ENCODE measurements at places on chromosomes 5 and 9.

- DNase-seq: no peak
Measured at GRCh38 chr5:94420885-94421284, 197.5 kb downstream of the KIAA0825 start.

DNA sequence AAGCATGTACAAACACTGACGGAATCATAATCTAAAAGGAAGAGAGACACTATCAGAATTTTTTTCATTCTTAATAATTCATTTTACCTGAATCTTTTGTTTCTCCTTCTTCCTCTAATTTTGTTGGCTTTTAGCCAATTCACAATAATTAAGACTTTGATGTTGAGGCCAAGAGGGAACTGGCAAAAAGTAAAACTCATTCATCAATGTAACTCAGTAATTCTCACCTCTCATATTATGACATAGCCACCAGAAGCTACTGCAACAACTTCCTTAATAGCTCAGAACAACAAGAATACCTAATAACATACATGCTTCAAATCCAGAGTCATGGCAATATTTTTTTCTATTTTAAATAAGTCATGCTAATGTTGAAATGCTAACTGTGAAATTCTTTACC, 64.5 kb downstream of the MCTP1 start:
- no peak for DNase-seq

GRCh38 chr5:147674411-147674810, 108.1 kb downstream of the JAKMIP2 start:
- no peak for DNase-seq

DNA sequence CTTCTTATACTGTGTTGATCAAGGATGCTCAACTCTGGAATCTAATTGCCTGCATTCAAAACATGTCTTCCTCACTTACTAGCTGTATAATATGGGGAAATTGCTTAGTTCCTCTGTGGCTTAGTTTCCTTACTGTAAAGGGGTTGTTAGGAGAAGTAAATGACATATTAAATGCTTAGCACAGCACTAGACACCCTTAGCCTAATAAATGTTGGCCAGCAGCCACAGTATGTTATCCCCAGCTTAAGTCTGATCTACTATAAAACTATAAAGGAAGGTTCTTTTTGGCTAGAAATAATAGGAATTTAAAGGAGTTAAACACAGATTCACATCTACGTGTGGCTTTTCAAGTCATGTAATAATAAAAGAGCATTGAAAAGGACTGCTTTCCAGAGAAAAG, 232.4 kb downstream of the PCSK1 start:
- no peak for DNase-seq

- no peak for DNase-seq
Measured at GRCh38 chr5:96963267-96963666, 27.4 kb downstream of the LNPEP start.

DNA sequence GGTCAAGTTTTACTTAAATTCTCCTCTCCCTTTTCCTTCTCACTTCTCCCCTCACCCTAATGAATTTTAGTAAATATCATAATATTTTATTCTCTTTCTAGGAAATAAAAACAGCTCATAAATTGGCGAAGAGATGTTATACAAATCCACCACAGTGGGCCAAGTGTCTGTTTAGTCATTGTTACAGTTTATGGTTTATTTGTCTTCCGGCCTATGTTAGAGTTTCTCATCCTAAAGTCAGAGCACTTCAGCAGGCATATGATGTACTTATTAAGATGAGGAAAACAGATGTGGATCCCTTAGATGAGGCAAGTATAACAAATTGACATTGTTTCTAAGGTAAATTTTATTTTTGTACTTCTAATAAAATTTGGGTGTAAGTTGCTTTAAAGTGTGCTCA, 48.2 kb downstream of the RPS6 start:
- DNase-seq: no peak

DNA sequence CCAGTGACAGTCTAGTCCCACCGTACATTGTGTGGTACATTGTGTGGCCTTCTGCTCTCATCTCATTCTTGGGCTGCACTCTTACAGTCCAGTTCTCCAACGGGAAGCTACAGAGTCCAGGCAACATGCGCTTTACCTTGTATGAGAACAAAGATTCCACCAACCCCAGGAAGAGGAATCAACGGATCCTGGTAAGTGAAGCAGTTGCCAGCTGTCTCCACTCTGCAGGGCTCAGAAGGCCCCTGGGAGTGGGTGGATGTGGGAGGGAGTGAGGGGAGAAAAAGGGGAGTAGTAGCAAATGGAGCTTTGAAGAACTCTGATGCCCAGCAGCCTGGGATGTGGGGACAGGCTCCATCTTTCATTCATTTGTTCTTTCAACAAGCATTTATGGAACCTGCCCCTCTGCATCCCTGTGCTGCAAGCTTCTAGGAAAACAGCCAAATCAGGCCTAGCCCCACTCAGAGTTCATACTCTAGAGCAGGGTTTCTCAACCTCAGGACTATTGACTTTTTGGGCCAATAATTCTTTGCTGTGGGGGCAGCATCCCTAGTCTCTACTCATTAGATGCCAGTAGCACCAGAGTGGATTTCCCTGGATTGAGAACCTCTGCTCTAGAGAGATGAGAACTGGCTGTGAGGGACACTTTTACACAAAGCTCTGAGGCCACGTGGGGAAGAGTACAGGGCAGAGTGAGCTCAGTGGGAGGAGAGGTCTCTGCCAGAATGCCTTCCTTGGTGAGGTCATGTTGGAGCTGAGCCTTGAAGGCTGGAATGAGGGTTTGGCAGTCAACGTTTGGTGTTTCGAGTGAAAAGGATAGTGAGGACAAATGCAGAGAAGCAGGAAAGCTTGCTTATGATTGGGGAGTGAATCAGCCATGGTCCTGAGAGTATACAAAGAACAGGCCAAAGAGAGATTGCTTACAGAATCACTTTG, 1.1 kb downstream of the POLR1E start:
- DNase-seq: no peak

- DNase-seq: no peak
Measured at GRCh38 chr9:26502311-26502710, 390.3 kb downstream of the CAAP1 start.

DNA sequence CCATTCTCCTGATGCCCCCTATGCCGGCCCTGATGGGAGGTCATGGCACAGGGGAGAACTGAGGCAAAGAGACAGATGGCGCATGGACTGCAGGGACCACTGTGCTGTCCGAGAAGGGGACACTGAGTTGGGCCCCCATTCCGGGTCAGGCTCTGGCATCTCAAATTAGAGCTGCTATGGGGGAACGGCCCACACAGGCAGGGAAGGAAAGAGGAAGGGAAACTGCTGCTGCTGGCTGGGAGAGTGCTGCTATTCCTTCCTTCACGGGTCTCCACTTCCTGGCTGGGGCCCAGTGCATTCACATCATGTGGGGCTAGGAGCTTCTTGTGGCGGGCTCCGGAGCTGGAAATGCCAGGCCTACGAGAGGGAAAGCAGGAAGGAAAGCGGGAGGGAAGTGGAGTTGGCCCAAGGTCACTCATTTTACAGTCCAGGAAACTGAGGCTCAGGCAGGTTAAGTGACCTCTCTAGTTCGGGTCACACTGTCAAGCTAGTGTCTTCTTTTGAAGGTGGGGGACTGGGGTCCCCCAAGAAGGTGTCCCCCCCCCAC, 1.3 kb upstream of the CARD19 start:
- DNase-seq: no peak

DNA sequence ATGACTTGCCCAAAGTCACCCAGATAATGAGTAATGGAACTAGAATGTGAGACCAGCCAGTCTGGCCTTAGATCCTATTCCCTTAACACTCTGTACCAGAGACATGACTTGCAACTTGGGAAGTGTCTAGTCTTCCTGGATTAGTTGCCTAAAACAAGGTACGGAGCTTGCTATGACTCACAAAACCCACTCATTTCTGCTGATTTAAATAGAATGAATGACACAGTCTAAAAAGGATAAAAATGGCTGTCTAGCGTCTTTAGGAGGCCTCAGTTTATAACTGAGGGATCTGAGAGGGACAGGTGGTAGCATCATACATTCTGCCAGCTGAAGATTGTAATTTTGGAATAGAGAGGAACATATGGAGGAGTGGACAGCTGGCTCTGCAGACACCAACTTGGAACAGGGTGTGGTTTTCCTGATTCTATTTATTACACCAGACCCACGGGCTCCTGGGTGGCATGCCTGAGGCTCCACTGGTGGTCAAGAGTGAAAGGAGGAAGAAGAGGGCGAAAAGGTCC, 62.7 kb downstream of the ABLIM3 start:
- DNase-seq: no peak

DNA sequence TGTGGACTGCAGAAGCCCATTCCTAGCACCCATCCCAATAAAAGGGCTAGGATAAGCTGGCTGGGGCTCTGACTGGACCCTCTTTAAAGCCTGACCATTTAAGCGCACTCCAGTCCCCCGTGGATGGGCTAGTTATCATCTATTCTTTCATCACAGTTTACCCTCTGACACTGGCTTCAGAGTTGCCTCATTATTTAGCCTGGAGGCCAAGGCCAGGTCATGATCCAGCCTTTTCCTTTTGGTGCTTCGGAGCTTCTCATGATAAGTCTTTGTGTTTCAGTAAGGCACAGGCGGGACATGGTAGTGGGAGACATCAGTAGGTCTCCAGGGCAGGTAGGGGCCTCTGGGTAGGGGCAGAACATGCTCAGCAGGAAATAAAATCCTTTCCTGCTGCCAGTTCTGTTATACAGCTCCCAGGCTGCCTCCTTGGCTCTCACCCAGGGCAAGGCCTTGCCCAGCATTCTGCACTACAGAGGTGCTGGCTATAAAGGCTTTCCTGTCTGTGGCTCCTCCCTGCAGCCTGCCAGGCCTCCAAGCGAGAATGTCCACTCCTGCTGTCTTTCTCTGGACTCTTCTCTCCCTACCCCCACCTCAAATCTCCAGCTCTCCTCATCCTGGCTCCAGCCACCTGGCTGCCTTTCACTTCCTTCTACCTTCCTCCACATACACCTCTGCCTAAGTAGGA, 128.8 kb downstream of the FSTL4 start:
- DNase-seq: no peak

DNA sequence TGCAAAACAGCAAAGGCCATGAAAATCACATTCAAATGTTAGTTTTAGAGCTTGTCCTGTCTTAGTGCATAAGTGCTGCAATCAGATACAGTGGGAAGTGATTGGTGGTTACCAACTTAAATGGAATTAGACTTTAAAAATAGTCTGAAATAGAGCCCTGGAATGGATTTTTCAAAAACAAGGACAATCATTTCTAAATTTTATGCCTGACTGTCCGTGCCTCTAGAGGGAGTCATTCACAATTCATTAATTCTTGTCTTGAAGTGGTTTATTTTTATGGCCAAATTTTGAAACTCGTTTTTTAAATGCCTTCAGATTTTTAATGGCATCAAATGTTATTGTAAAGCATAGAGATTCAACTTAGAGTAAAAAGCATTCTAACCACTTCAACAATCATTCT, 561.8 kb upstream of the DAB2 start:
- DNase-seq: no peak

GRCh38 chr5:160119905-160120266, 636 bp upstream of the PWWP2A start:
- DNase-seq: no peak

DNA sequence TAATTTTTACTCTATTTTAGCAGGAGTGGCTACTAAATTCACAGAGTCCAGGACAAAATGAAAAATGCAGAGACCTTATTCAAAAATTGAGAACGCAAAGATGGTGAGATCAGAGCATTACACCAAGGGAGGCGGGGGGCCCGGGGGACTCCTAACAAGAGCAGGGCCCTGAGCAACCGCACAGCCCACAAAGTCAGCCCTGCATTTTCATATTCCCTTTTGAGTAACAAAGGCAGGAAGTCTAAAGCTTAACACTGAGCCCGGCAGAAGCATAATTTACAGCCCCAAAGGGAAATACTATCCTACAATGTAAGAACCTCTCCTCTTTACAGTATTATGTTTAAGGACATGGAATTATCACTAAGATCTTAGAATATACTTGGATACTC, 69.4 kb downstream of the TLE1 start:
- DNase-seq: no peak

- no peak for DNase-seq
Measured at GRCh38 chr9:35666549-35666948, 1.6 kb upstream of the ARHGEF39 start.

DNA sequence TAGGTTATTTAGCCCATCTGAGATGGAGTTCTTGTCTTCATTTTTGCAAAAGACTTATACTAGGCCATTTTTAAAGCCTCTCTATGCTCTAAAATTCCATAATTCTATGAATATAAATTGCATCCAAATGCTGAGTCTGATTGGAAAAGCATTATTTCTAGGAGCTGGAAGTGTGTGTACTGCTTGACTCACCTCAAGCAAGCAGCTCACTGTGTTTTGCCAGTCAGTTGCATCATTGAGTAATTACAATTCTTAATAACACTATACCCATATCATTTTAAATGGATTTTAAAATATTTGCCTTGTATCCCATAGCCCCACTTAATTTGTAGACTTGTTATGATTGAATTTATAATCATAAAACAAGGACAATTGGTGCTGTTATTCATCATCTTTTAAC, 161.0 kb downstream of the PAM start:
- no peak for DNase-seq

- DNase-seq: no peak
Measured at GRCh38 chr5:150353032-150353675, 4.3 kb upstream of the TCOF1 start.

DNA sequence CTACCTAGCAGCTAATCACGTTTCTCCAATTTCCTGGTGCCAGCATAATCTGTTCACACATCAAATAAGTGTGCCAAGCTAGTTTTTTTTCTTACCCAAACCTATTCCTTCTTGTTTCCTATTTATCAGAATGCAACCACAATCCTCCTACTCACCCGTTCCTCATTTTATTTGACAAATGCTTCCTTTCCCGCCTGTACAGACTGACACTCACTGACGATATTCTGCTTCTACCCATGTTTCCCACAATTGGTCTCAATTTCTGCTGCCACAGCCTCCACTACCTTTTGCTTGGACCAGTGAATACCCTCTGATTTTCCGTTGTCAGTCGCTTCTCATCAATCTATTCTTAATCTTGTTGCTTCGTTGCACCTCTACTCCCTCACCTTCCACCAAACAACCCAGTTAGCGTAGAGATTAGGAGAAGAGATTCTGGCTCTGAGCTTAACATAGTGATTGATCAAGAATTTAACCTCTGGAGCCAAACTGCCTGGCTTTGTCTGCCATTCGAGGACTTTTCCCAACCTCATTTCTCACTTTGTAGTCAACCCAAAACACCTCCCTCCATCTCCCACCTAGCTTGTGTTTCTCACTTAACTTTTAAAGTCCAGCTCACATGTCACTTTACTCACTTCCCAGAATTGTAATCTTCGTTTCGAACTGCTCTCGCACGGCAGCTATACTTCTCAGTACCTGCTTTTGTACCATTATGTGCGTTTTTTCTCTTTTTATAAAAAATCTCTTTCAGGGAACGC, 729 bp upstream of the TMEM38B start:
- DNase-seq: no peak

DNA sequence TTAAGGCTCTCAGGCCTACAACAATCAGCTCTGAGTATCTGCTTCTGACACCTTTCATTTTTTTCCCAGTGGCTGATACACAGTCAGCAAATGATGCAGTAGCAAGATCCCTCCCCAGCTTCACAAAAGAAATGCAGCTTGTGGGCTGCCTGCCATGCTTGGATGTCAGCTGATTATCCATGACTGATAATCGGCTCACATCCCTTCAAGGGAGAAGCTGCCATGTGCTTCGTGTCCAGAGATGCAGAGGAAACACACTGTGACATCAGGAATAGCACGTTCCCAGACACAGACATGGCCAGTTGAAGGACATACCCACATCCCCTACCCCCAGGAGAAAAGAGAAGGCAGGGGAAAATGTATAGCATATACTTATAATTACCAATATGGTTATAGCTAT, 27.9 kb downstream of the TMEM215 start:
- DNase-seq: no peak

Measured in activated T-helper 1 cell treated with anti-CD3 and anti-CD28 coated beads, Interleukin-2, amount 50 U/mL, for 16 hours (primary cell).